Mesenteric fat pad (tissue), 1 donor: ENCODE measurements at places on chromosomes 5 and 9. TPM values are rescaled to one million over a fixed set of nuclear protein-coding genes. Genes with fewer than 3 reads are reported as not detected.

GRCh38 chr5:6676702-6677101, 36.5 kb upstream of the TENT4A start:
- DNase-seq, result no peak

DNA sequence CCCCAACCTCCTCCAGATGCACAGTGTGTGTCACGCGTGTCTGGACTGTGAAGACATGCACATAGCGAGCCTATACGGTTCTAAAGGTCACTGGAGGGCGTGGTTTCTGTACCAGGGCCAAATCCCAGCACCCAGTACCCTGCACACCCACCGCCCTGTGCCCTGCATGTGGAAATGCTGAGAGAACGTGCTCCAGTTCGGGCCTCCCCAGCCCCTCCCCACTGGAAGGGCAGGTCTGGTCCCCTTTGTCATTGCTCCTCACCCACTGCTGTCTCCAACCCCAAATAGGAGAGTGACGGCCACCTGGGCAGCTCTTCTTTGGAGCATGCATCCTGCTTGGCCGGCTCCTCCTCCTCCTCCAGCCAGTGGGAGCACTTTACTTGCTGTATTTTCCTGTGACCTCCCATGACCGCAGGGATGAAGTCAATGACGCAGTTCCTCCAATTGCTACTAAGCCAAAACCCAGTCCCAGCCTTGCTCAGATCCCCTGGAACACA, 116.7 kb downstream of the WNK2 start:
- DNase-seq, result no peak

- DNase-seq, result no peak
Measured at GRCh38 chr5:52448111-52448510, 339.6 kb upstream of the ITGA1 start.

DNA sequence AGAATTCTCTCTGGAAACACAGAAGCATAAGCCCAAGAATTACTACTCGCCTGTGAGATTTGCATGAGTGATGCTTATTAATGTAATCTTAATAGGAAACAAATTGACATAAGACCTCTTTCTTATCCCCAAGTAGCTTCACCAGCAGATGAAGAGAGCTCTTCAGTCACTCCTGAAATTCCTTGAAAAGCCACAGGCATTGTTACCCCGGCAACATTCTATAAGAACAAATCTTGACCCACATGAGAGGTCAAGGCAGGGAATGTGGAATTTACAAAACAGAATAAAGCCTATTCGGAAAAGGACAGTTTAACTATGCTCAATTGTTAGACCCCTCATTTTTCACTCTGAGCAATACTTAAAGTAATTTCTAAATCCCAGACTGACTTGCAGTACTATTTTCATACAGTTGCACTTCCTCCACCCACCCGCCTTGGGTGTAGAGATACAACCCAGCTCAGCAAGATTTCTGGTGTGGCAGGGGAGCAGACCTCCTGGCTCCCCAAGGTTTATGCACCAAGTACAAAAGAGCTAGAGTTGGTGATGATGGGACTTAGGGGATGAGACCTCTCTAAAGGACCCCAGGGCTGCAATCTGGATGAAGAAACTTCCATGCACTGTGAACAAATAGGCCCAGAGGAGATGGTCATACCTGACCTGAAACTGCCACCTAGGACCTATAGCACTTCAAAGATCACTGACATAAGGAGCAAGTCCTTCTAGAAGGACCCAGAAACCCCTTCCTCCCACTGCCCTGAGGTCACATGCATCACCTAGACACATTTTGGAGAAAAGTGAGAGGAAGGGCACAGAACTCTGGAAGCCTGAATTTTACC, 242.1 kb downstream of the ZNF608 start:
- DNase-seq, result no peak

- no peak for DNase-seq
Measured at GRCh38 chr9:3868466-3868865, 342.7 kb upstream of the RFX3 start.

DNA sequence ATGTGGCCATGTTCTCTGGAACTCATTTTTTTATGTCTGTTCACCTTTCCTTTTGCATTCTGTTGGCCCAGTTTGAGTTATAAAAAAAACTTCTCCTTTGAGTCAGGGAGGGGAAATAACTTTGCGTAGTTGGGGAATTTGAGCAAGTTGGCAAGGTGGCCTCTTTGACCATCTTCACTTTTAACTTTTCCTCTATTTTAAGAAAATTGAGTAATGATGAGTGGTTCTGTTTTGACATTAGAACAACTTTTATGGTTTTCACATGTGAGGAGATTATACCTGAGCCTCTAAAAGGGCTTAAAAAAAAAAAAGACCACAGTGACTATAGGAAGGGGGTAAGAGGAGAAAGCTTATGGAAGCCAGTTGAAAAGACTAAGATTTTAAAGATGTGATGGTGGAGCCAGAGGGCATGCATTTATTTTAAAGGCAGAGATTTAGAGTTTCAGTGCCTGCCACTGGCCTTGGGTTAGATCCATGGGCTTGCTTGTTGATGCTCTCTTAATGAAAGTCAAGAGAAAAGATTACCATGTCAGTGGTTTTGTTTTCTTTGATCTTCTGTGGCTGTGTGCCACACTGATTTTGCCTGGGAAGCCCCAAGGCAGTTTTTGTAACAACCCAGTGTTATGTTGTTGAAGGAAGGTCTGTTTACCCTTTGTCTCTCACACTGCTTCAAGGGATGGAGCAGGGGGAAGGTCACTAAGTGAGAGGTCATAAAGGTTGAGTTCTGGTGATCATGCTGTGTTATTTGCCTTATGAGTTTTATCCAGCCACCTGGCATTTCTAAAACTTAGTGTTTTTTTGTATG, 219.7 kb upstream of the CD180 start:
- DNase-seq, result no peak

GRCh38 chr9:37466037-37466709, 923 bp upstream of the ZBTB5 start:
- DNase-seq, result no peak

DNA sequence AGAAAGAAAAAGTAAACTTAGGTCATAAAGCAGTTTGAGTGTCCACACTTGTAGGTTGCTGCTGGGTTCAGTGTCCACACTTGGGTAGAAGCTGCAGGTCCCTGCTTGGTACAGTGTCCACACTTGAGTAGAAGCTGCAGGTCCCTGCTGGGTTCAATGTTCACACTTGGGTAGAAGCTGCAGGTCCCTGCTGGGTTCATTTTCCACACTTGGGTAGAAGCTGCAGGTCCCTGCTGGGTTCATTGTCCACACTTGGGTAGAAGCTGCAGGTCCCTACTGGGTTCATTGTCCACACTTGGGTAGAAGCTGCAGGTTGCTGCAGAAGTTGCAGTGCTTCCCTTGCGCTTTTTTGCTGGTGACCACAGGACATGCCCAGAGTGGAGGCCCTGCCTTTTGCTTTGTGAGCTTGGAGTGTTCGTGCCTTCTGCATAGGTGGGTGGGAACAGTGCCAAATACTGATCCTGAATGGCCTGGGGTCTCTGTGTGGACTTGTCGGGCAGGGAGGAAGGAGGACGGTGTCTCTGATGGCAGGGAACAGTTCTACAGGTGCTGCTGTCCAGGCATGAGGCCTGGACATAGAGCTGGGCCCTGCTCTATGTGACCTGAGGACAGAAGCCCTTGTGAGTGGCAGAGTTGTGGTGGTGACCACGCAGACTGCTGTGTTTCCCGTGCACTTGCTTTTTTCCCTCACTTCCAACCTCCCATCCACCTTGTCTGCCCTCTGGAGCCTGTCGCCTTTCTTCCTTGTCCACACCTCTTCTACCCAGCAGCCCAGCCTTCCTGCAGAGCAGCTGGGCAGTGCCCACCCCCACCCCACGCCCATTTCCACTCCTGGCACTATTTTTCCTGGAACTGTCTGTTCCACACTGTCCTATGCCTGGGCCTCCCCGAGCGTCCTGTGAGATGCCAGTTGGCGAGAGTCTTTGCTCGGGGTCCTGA, 120.8 kb downstream of the EHMT1 start:
- peak; percentile 49 for DNase-seq

DNA sequence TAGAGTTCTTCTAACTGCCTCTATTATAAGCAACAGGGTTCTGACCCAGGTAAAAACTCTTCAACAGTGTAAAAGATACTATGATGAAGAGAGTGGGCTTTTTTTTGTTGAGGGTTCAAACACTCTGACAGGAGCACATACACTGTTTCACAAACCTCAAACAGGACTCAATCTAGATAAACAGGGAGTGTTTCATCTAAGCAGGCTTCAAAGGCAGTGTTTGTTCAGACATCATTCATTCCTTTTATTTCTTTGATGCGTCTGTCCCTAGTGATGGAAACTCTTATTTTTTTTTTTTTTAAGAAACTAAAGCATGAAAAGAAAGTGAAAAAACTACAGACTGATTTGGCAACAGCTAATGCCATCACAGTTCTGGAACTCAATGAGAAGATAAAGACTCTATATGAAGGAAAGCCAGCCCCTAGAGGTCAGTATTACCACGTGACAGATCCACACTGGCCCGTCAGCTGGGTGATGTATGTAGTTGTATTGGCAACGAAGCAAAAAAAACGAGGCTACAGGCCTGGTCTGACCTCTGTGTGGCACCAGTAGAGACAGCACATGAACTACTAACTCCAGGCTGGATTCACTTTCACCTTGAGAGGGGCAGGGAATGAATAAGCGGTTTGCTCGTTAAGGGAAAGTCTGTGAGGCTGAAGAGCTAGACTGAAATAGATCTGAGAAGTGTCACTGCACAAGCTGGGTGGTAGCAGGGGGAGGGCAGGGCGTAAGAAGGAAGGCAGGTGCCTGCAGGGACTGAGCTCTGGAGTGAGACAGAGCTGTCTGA, 172.2 kb downstream of the CCDC192 start:
- no peak for DNase-seq

GRCh38 chr5:126395605-126396004, 27.6 kb upstream of the GRAMD2B start:
- DNase-seq, result no peak

- DNase-seq, result no peak
Measured at GRCh38 chr9:89477384-89477783, 20.5 kb downstream of the SEMA4D start.

The CBY3 gene
- not detected for total RNA-seq

The FOXD4L3 gene
- not detected for total RNA-seq

The AIF1L gene
- total RNA-seq, result 57.2 TPM
